Endothelial cell (in vitro differentiated cells): ENCODE measurements at places on chromosomes 13 and 19. TPM values are rescaled to one million over a fixed set of nuclear protein-coding genes. Genes with fewer than 3 reads are reported as not detected.

- peak; percentile 51 for DNase-seq
- no peaks in the 10 kb centered on the region for H3K4me1 ChIP-seq
- H3K27me3 ChIP-seq: peaks cover 1% of the 10 kb centered on the region
Measured at GRCh38 chr19:6412447-6413091, 12.0 kb downstream of the KHSRP start.

DNA sequence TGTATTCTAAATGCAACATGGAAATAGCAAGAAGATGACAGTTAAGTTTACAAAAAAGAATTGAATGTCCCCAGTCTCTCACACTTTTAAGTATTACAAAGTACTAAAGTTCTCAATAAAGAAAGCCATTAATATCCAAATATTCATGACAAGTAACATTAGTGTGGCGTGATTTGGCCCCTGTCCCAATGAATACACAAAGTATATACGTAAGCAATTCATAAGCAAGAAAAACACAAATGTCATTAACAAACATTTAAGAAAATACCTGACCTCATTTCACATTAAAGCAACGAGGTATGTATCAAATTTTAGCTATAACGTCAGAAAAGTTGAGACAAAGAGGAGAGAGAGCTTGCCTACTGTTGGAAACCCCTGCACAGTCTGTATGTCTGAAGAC, 241.9 kb upstream of the IRS2 start:
- no peaks in the 10 kb centered on the region for H3K36me3 ChIP-seq
- peaks cover 14% of the 10 kb centered on the region for H3K4me1 ChIP-seq
- H3K4me3 ChIP-seq: no peak overlapping the region
- DNase-seq: no peak

DNA sequence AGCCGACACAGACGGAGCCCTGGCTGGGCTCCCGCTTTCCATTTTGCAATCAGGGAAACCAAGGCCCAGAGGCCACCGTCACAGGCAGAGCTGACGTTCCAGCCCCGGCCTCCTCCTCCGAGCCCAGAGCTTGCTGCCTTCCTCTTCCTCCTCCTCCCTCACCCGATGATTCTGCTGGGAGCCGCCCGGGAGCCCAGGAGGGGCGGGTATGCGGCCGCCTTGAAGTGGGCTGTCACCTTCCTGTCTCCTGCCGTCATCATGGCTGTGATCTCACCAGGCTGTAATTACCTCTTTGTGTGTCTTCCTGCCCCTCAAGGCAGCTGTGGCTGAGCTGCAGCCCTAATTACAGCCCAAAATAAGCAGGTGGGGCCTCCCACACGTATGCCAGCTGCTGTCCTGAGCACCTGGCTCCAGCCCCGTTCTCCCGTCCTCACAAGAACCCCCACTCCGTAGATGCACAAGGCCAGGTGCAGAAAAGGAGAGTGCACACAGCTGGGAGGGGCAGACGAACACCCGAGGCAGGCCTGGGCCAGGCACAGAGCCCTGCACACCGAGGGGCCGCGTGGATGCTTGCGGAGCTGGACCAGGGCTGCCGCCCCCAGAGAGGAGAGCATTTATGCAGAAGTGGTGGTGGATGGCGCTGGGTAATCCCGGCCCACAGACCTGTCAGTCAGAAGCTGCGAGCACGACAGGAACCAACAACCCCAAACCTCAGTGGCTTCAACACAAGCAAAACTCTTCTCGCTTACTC, 4.0 kb downstream of the TPGS1 start:
- peaks cover 22% of the 10 kb centered on the region for H3K36me3 ChIP-seq
- peak overlapping the region; percentile 36 for H3K27ac ChIP-seq
- no peak for DNase-seq
- H3K27me3 ChIP-seq: peaks cover 21% of the 10 kb centered on the region

DNA sequence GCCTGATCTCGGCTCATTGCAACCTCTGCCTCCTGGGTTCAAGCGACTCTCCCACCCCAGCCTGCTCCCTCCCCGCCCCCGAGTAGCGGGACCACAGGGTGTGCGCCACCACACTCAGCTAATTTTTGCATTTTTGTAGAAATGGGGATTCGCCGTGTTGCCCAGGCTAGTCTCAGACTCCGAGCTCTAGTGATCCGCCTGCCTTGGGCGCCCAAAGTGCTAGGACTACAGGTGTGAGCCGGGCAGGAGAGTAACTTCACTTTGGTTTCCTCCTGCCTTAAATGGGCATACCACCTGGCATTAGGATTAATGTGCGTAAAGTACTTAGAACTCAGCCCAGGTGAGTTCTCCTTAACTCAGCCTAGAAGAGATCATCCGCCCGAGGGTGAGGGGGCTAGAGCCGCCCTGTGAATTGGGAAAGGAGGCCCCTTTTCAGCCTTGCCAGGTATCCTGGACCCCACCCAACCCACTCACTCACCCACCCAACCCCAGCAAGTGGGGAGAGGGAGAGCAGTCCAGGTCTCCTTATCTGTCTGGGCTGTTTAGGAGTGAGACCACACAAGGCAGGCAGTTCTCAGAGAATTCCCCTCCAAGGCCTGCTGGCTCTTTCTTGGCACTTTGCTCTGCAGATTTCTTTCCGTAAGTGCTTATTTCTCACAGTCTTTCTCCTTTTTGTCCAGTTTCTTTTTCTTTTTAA, 1.2 kb upstream of the ZFP36 start:
- peaks cover 3% of the 10 kb centered on the region for H3K36me3 ChIP-seq
- H3K27ac ChIP-seq: peak overlapping the region; percentile 89
- H3K27me3 ChIP-seq: peaks cover 32% of the 10 kb centered on the region
- DNase-seq: no peak

GRCh38 chr19:56377105-56377924, 16.0 kb downstream of the ZNF582 start:
- peaks cover 4% of the 10 kb centered on the region for H3K4me1 ChIP-seq
- no peak overlapping the region for H3K27ac ChIP-seq
- no peak for DNase-seq
- peaks cover 77% of the 10 kb centered on the region for H3K36me3 ChIP-seq
- H3K27me3 ChIP-seq: peaks cover 1% of the 10 kb centered on the region

GRCh38 chr13:100650326-100650725, 24.3 kb downstream of the TMTC4 start:
- DNase-seq: no peak
- H3K4me1 ChIP-seq: peaks cover 21% of the 10 kb centered on the region
- peaks cover 14% of the 10 kb centered on the region for H3K36me3 ChIP-seq
- H3K27ac ChIP-seq: no peak overlapping the region

DNA sequence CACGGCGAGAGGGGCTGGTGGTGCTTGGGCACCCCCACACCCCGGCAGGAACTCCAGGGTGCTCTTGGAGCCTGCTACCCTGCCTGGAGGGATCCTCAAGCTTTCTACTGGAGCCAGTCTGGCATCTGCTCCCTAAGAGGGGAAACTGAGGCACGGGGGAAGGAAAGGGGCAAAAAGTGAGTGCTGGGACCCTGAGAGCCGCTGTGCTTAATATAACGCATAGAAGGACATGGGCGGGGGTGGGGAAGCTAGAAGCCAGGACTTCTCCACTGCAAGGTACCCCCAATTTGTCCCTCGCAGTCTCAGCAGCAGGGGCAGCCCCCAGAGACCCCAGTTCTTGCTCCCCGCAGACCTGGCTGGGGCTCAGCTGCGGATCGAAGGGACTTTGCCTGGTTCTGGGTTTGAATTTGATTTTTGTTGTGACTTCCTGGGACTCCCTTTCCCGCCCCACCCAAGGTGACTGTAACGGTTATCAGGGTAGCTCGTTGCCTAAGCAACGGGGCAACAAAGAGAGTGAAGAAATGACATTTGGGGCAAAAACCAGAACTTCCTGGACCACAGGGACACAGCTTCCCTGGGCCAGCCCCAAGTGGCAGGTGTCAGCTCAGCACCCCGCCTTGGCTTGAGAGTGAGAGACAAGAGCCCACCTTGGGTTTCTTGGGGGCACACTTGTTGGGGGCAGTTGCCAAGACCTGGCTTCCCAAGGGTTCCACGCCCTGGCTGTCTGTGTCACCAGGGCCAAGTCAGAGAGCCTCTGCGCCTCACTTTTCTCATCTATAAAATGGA, 638 bp downstream of the ADGRE5 start:
- no peak for DNase-seq
- no peak overlapping the region for H3K4me3 ChIP-seq
- peaks cover 19% of the 10 kb centered on the region for H3K4me1 ChIP-seq
- H3K36me3 ChIP-seq: peaks cover 3% of the 10 kb centered on the region
- H3K27ac ChIP-seq: no peak overlapping the region

DNA sequence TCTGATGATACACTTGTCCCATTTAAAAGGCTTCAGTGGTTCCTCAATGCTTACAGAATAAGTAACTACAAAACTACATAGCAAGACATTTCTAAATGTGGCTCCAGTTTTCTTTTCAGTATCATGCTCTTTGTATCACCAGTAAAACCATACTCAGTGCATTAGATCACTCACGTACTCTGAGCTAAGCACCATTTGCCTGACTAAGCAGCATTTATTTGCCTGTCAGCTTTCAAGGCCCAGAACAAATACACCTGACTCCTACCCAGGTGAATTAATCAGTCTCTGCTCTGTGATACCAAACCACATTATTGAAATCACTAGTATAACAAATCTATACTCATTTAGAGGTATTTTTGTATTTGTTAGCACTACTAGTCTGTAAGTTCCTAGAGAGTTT, 47.4 kb upstream of the PCDH20 start:
- no peak overlapping the region for H3K27ac ChIP-seq
- no peak overlapping the region for H3K4me3 ChIP-seq
- H3K4me1 ChIP-seq: no peaks in the 10 kb centered on the region
- no peaks in the 10 kb centered on the region for H3K27me3 ChIP-seq

DNA sequence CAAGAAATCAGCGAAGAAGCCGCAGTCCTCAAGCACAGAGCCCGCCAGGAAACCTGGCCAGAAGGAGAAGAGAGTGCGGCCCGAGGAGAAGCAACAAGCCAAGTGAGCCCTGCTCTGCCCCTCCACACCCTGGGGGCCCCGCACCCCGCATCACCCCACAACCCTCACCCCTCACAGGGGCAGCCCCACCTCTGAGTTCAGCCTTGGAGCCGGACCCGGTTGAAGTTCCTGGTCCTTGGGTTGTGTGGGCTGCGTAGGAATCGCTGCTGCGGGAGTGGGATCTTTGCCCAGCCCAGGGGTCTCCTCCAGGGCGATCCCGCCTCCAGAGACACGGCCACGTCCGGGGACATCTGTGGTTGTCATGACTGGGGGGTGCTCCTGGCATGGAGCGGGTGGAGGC, 22.0 kb downstream of the PLIN4 start:
- no peak overlapping the region for H3K27ac ChIP-seq
- H3K36me3 ChIP-seq: peaks cover 7% of the 10 kb centered on the region
- H3K27me3 ChIP-seq: peaks cover 5% of the 10 kb centered on the region

GRCh38 chr19:17607936-17608335, 52.5 kb downstream of the COLGALT1 start:
- DNase-seq: no peak
- peaks cover 4% of the 10 kb centered on the region for H3K4me1 ChIP-seq
- peaks cover 11% of the 10 kb centered on the region for H3K27me3 ChIP-seq

GRCh38 chr19:49368711-49369358, 5.2 kb downstream of the DKKL1 start:
- peaks cover 3% of the 10 kb centered on the region for H3K27me3 ChIP-seq
- H3K27ac ChIP-seq: no peak overlapping the region
- DNase-seq: no peak
- H3K36me3 ChIP-seq: peaks cover 7% of the 10 kb centered on the region

Gene SLC17A7
- 0.92 TPM for total RNA-seq

Gene AMER2
- total RNA-seq: 1.5 TPM

Gene MEF2B
- 0.97 TPM for total RNA-seq

Gene PRR20E
- total RNA-seq: not detected
